Forelimb muscle (tissue), 1 donor: ENCODE measurements at places on chromosomes 2 and 18.

DNA sequence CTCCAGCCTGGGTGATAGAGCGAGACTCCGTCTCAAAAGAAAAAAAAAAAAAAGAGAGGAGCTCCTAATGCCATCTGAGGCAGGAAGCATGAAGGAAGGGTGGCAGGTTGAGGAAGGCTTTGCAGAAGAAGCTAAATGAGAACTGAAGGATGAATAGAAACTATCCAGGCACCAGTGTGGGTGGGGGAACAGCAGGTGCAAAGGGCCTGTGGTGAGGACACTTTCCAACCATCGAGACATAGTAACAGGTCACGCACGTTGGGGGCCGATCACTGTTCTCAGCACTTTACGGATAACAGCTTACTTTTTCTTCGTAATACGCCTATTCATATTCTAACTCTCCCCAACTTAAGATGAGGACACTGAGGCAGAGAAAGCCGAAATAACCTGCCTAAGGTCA lies 58.4 kb downstream of the NGEF start:
- DNase-seq, result no peak

- DNase-seq, result no peak
Measured at GRCh38 chr2:39664232-39664887, 1.4 kb upstream of the TMEM178A start.

DNA sequence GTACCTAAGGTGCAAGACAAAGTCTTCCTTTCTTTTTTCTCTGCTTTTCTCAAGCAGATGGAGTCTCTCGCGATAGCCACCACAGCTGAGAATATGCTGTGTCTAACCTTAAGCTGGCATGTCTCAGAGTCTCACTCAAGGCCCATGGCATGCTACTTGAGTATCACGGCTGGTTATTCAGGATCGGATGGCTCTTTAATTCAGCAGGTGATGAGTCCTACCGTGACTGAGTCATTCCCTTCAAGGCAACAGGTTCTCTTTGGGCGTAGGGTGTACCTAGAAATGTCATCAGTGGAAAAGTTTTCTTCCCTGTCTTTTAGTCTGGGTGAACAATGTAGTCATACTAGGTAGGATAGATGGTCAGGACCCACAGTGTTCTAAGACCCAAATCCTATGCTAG lies 136.2 kb downstream of the DIS3L2 start:
- no peak for DNase-seq

DNA sequence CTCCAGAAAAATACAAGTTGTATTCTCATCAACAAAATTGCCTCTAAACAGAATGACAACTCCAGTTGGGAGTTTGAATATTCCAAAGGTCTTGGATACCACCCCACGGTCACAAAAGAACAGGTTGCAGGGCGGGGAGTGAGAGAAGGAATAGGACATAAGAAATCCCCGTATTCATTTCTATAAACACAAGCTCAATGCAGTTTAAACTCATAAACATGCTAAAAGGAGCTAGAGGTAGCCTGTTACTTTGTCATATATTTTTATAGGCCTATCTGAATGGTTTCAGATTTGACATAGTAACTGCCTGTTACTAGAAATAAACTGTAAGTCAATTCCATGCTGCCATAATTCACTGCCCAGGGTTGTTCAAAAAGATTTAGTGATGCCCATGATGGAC lies 567.5 kb downstream of the BCL11A start:
- no peak for DNase-seq

- no peak for DNase-seq
Measured at GRCh38 chr2:152200565-152201465, 25.3 kb upstream of the STAM2 start.

DNA sequence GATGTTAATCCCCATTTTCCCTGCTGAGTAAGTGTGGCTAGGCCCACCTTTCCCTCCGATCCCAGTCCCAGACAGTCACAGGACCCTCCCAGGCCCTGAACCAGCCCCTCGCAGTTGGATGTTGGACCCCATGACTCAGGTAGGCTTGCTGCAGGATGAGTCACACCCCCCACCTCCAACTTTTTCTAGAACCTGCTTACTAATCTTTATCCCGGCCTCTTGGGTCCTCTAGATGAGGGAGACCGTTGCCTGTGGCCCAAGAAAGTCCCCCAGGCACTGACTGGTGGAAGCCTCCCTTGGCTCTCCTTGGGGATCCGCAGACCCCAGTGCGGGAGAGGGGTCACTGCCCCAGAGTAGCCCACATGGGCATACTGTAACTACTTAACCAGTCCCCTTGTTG lies 98.5 kb downstream of the SMAD7 start:
- DNase-seq, result no peak

DNA sequence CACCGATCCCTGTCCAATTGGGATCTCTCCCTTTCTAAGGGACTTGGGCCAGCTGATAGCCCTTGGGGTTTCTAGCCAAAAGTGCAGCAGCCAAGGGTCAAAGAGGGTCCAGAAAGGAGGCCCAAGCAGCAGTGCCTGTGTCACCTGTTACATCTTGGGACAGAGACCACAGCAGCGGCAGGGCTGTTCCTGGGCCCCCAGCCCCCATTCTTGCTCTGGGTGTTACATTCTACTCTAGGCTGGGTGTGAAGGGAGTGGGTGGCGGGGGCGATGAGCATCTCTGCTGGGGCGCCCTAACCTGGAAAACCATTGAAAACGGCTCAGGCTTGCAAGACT lies 1.2 kb downstream of the PAX3 start:
- no peak for DNase-seq

DNA sequence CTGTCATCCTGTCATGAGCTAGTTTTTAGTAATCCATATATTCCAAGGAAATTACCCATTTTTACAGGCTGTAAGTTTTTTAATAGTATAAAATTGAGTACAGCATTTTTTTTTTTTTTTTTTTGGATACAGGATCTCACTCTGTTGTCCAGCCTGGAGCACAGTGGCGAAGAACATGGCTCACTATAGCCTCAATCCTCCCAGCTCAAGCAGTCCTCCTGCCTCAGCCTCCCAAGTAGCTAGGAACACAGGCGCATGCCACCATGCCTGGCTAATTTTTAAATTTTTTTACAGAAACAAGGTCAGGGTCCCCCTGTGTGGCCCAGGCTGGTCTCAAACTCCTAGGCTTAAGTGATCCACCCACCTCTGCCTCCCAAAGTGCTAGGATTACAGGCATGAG lies 56.5 kb downstream of the ANKRD12 start:
- no peak for DNase-seq
